ENCODE measurements at places on chromosomes 4 and X.

DNA sequence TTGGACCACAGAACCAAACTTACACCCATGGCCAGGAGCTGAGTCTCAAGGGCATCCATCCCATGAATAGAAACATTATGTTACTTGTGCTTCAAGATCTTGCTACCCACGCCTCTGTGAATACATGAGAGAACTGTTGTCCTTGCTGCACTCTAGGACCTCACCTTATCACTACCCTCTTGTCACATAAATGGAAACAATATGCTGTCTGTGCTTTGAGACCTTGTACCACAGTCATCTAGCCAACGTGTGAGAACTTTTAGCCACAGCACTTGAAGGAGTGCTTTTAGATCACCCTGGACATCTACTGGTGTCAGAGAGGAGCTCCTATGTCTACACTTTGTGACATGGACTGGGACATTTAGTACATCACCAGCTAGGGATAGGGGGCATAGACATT is 30.7 kb upstream of the HUWE1 start:
- DNase-seq = no peak

- DNase-seq = no peak
Observed at GRCh38 chrX:150847088-150847487, 51.4 kb downstream of the CD99L2 start.

DNA sequence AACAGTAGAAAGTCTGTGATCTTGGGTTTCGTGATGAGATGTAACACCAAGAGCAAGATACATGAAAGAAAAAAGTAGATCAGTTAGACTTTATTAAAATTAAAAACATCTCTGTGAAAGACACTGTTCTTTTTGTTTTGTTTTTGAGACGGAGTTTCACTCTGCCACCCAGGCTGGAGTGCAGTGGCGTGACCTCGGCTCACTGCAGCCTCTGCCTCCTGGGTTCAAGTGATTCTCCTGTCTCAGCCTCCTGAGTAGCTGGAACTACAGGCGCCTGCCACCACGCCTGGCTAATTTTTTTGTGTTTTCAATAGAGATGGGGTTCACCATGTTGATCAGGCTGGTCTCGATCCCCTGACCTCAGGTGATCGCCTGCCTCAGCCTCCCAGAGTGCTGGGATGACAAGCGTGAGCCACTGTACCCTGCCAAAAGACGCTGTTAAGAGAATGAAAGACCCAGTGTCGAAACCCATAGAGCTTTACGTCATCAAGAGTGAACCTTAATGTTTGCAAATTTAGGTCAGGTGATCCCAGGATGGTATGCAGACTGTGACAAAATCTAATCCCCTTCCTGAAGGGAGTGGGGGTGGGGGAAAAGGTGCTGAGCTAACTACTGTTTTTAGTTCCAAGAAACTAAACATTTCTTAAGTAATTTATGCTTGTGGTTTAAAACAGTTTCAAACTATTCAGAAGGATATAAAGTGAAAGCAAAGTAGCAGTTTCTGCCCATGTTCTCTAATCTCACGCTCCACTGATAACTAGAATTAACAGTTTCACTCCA is 8.0 kb downstream of the OFD1 start:
- DNase-seq = no peak

DNA sequence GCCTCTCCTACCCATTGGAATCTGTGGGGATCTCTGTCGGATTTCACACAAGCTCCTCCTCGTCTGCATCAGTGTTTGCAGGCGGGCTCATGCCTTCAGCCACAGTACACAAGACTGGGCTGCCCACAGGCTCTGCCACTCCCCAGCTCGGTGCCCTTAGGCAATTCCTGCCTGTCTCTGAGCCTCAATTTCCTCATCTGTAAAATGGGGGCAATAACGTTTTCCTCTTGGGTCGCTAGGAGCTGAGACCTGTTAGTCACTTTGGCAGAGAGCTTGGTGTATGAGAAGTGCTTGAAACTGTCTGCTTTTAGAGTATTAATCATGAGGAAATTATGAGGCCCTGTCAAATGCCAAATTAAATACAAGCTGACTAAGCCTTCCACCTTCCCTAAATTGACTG is 27.6 kb upstream of the MSX1 start:
- no peak for DNase-seq

- DNase-seq = no peak
Observed at GRCh38 chr4:3498901-3499510, 33.2 kb downstream of the LRPAP1 start.

DNA sequence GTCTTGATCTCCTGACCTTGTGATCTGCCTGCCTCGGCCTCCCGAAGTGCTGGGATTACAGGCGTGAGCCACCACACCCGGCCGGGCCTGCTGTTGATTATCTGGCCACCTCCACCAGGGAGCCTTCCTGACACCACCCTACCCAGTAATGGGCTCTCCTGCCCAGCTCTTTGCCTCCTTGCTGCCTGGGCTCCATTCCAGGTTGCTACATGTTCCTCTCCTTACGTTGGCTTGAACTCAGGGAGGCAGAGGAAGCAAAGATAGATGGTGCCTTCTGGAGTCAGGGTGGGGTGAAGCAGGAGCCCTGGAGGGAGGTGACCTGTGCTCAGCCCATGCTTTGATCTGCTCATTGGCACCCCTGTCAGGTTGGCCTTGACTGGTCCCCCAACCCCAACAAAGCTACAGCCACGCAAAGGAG is 26.3 kb downstream of the FLNA start:
- no peak for DNase-seq

Data from activated naive CD8-positive, alpha-beta T cell treated with anti-CD3 and anti-CD28 coated beads, Interleukin-2, amount 50 U/mL, for 16 hours (primary cell).